ENCODE measurements at places on chromosomes 2 and 18. TPM values are rescaled to one million over a fixed set of nuclear protein-coding genes. Genes with fewer than 3 reads are reported as not detected.

Gene GPBAR1
- total RNA-seq, result 1.8 TPM

Gene ACTR1B
- 84.6 TPM for total RNA-seq

Gene TOGARAM2
- 6.4 TPM for total RNA-seq

Gene CNGA3
- total RNA-seq, result not detected

Gene HNMT
- not detected for total RNA-seq

Gene GTF2A1L
- not detected for total RNA-seq

Gene SLC16A14
- 0.22 TPM for total RNA-seq

Gene CNDP1
- total RNA-seq, result 0.20 TPM

Gene CNTNAP5
- not detected for total RNA-seq

Gene POTEC
- total RNA-seq, result not detected

Gene TUBA3D
- total RNA-seq, result not detected

Gene REEP1
- total RNA-seq, result 0.10 TPM

Gene THAP4
- 34.6 TPM for total RNA-seq

Gene DTNA
- 0.24 TPM for total RNA-seq

Gene LOXHD1
- 0.05 TPM for total RNA-seq

Gene VWC2L
- total RNA-seq, result not detected

Gene FSHR
- total RNA-seq, result not detected

Gene TMEM247
- total RNA-seq, result not detected

Gene SLC4A5
- 3.7 TPM for total RNA-seq

Gene FSIP2
- 0.27 TPM for total RNA-seq

Gene NXPH2
- not detected for total RNA-seq

Gene LBX2
- 0.42 TPM for total RNA-seq

Gene RPL37A
- 1,859 TPM for total RNA-seq

Gene REG1A
- total RNA-seq, result not detected

Gene LDAH
- 26.8 TPM for total RNA-seq

Gene TIGD1
- 8.2 TPM for total RNA-seq

Gene PLA2R1
- not detected for total RNA-seq

Gene OTX1
- total RNA-seq, result not detected

Gene IL1F10
- not detected for total RNA-seq

Gene DHRS9
- 0.12 TPM for total RNA-seq

Gene ZNF521
- not detected for total RNA-seq

Gene VWA3B
- total RNA-seq, result not detected

Gene GALNT13
- total RNA-seq, result not detected

Gene ABCG8
- total RNA-seq, result not detected

Gene FOSL2
- total RNA-seq, result 26.1 TPM

Gene DUSP2
- 71.0 TPM for total RNA-seq

Gene PRSS56
- total RNA-seq, result not detected

Gene CYP26B1
- not detected for total RNA-seq

Gene USP34
- total RNA-seq, result 117 TPM

Gene CARF
- 7.1 TPM for total RNA-seq

Data from T-helper 1 cell treated with Interleukin-12 subunit alpha and Interleukin-12 subunit beta and Interleukin-4 antibody, amounts not matched to agents 30 ng/mL and 1 ng/mL, for 36 hours (primary cell).